ENCODE measurements at places on chromosomes 4 and X. TPM values are rescaled to one million over a fixed set of nuclear protein-coding genes. Genes with fewer than 3 reads are reported as not detected.

The CHIC2 gene
- 65.0 TPM for total RNA-seq

The MGST2 gene
- total RNA-seq: 8.1 TPM

The RADX gene
- total RNA-seq: 2.2 TPM

The P2RY8 gene
- total RNA-seq: not detected

The FRG2 gene
- not detected for total RNA-seq

DNA sequence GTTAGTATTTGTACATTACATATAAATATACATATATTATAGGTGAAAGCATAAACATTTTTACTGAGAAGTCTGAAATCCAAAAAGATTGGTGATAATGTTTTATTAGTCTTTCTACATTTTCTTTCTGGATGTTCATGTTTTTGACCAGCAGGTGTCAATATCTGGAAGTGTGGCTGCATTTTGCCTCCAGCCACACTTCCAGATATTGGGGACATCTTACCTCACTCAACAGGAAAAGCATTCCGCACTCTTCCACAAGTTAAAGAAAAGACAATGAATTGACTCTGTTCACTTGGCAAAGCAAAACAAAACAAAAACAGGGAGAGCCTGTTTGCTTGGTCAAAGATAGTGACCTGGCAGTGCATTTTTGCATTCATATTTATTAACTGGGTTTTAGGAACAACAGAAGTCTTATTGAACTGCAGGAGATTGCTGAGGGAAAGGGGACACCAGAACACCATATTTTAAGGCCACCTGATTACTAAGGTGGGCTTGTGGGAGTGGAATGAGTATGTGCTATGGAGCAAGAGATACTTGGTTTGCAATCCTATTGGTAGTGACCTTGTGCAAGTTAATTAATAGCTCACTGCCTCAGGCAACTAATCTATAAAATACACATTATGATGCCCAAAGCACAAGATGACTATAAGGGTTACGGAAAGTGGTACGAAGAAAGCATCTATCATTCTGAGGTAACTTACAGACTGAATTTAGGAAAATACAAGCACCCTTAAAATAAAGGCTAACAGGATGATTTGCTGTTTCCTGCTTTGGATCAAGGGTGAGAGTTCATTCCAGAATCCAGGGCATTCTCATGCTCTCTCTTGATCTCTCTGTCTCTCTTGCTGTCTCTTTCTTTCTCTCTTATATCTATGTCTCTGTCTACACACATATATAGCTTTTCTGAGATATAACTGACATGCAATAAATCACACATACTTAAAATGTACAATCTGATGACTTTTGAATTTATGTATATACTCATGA lies 389.9 kb upstream of the EMCN start:
- DNase-seq: peak; percentile 5

DNA sequence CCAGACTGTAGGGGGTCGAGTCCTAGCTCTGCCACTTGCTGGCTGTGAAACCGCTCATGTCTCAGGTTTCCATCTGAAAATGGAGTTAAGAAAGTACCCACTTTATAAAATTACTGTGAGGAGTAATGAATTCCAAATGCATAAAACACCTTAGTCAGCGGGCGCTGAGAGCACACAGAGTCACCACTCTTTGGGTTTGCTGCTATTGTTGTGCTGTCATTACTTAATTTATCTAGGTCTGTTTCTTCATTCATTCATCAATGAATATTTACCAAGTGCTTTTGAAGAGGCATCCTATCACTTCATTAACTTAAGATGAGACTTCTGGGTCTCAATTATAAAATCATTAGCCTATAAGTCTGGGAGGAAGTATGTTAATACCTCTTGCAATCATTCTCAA lies 317.3 kb downstream of the FBXW7 start:
- DNase-seq: no peak

GRCh38 chrX:130556951-130557350 lies 155.2 kb downstream of the RBMX2 start:
- DNase-seq: no peak

DNA sequence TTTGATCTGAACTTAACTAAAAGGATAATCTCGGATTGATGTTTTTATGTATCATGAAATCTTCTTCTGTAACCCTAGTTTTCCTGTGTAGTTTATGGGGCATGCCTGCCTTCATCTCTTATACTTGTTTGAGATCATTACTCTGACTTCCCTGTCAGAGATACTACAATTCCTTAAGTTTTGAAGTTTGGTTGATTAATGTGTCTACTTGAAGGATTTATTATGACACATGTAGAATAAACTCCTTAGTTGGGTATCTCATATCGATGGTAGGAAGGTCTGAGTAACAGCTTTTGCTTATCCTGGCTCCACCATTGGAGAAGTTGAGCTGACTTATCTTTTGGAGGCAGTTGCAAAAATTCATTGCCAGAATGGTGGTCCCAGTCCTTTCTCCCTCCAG lies 46.7 kb downstream of the WWC2 start:
- DNase-seq: no peak

DNA sequence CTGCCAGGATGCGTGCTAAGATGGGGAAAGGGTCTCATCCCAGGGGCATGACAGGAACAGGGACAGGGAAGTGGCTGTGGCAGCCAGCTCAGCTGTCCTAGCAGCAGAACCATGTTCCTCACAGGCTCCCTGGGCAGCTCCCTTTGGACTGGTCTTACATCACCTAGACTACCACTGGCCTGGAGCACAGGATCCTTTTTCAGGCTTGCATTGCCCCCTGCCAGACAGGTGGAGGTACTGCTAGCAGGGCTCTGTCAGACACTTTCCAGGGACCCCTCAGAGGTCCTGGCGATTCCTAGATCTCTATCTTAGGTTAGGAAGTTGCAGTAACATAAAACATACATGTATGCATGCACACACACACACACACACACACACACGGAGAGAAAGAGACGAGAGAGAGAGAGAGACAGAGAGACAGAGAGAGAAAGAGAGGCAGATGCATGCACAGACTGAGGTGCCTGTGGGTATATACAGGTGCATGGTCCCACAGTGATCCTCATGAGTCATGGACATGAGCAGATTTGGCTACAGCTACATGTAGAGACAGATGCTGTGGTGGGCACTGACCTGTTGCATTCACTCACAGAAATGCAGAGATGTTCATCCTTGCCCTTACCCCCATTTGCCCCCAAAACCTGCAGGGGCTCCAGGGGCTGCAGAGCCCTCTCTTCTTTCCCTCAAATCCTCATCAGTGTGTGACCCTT lies 63.6 kb downstream of the STARD8 start:
- DNase-seq: peak; percentile 53

DNA sequence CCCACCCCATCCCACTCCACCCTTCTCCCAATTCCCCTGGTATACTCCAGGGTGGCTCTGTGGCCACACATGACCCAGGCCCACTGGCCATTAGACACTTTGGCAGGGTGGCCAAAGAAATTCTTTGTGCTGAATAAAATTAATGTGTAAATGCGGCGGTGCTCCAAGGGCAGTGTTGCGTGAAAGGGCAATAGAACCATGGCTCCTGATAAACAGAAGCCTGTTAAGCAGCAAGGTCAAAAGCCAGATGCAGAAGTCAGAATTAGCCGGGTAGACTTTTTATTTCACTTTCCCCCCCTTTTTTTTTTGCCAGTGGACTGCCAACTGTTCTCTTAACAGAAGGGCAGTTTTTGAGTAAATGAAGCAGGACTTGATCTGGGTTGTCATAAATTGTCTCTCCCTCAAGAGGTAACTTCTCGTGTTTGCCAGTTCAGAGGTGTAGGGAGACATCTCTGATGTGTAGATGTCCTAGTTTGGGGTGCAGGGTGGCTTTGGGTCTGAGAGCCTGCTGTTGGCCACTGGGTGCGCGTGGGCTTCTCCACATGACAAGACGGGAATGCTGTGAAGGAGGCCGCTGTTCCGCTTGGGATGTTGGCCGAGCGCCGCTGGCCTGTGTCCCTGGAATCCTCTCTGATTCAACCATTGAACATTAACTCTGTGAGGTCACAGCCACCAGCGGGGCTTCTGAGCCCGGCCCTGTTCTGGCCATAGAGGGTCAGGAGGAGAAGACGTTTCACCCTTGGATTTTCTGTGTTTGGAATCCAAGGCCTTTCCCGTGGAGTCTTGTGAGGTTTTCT lies 139.5 kb downstream of the TBL1X start:
- no peak for DNase-seq

GRCh38 chr4:77344784-77345183 lies 187.8 kb downstream of the CCNG2 start:
- DNase-seq: no peak

DNA sequence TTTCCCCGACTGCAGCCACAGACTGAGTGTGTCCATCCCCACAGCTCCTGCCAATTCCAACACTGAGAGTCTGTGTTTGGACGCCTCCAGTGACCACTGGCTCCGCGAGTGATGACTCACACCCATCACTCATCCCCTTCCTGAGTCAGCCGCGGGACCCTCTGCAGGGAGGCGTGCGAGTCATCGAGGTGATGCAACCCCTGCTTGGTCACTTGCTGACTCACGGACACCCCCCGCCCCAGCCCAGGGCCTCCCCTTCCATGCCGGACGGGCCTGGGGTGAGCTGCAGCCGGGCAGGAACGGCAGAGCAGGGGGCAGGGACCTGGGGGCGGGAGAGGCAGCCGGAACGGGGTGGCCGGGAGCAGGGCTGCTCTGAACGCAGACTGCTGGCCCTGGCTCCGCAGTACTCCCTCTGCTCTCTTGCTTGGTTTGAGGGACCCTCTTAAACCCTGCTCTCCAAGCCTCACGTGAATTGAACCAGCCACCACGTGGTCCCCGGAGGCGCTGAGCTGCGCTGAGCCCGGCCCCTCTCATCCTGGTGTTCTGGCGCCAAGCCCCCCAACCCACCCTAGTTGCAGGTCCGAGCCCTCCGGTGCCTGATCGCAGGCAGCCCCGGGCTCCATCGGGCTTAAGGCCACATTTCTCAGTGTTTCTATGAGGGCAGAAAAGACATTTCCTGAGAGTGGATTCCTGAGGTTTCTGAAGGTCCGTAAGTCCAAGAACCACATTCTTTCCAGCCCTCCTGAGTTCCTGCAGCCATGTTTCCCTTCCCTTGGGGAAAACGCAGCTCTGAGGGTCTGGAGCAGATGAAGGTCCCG lies 32.4 kb downstream of the FGFRL1 start:
- peak; percentile 99 for DNase-seq

DNA sequence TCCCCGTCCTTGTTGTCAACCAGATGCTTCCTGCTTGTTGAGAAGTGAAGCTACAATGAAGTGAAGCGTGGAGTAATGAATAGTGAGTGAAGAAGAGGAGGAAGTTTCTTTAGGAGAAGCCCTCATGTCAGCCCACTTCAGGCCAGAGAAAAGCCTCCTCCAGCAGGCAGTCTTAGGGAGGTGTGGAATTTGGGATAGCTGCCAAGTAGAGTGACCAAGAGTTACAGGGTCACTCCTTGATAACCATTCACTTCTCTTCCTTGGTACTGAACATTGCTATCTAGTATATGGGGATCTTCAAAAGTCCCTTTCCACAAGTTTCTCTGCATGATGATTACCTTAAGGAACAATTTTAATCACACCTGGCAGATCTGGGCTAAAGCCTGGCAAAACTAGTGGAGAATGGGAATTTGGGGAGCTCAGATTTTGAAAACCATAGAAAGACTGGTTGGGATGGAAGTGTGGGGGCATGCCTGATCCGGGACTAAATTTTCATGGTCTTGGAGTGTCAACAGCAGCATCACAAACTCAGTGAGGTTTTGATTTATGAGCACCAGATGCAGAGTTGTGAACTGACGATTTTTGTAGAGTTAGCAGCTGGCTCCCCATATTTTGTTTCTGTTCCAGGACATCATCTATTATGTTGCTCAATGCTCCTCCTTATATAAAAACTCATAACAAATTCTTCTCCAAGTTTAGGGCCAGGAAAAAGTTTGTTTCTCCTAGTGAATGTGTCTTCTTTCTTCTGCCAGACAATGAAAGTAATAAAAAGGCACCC lies 53.1 kb downstream of the IGSF1 start:
- DNase-seq: no peak
